ENCODE measurements at places on chromosomes 13 and 19. TPM values are rescaled to one million over a fixed set of nuclear protein-coding genes. Genes with fewer than 3 reads are reported as not detected.

ZNF581 gene
- total RNA-seq, result 41.4 TPM

DCT gene
- total RNA-seq, result not detected

C3 gene
- 40.0 TPM for total RNA-seq

CNMD gene
- total RNA-seq, result not detected

CEACAM21 gene
- total RNA-seq, result not detected

IGFL3 gene
- not detected for total RNA-seq

NFIX gene
- 4.0 TPM for total RNA-seq

IZUMO2 gene
- total RNA-seq, result not detected

F10 gene
- not detected for total RNA-seq
